NCI-H2227 treated with DMSO at 0.1 percent for 48 hours (cell line): ENCODE measurements at places on chromosomes 5 and 9.

DNA sequence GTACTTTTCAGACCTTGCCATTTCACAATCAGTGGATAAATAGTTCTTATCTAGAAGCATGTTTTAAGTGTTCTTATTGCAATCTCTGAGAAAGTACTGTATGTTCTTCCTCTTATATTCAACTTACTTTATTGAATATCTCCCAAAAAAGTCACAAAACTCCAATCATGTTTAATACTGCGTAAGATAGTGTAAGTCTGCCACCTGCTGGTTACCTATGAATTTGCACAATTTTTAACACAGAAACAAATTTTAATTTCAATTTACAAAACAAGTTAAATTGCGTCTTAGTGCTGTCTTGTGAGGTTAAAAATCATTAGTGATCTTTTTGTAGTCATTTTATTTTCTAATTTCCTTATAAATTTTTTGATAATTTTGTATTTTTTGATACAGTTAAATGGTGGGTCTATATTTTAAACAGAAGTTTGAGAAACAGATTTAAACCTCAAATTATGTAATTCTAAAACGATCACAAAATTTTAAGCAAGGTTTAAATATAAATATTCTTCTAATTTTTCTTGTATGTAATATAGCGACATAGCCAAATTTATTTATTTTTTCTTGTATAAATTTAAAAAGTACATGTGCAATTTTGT lies 115.8 kb downstream of the EMB start:
- DNase-seq = no peak

DNA sequence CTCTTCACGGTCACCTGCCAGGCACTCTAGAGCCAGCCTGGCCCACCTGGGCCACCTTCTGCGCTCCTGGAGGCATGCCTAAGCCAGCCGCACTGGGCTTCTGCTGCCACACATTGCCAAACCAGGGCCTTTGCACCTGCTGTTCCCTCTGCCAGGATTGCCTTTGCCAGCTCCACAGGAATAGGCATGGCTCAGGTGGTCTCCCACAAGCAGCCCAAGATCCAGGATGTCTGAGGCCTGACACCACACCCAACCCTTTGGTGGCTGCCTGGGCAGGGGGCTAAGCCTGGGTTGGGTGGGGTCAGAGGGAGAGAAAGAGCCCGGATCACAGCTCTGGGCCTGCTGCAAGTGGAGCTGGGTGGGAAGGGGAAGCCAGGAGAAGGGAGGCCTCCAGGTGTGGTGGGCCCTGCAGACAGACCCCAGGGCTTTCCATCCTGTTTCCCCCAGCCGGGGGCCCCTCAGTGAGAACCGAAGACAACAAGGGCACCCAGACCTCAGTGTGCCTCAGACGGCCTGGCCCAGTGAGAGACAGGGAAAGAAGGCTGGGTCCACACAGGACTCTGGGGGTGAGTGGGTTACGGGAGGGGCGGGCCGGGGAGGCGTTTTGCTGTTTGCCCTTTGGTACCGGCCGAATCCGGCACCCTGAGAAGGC lies 672 bp upstream of the SUSD3 start:
- DNase-seq = no peak

GRCh38 chr5:10036136-10036815 lies 213.4 kb downstream of the ATPSCKMT start:
- DNase-seq = no peak

DNA sequence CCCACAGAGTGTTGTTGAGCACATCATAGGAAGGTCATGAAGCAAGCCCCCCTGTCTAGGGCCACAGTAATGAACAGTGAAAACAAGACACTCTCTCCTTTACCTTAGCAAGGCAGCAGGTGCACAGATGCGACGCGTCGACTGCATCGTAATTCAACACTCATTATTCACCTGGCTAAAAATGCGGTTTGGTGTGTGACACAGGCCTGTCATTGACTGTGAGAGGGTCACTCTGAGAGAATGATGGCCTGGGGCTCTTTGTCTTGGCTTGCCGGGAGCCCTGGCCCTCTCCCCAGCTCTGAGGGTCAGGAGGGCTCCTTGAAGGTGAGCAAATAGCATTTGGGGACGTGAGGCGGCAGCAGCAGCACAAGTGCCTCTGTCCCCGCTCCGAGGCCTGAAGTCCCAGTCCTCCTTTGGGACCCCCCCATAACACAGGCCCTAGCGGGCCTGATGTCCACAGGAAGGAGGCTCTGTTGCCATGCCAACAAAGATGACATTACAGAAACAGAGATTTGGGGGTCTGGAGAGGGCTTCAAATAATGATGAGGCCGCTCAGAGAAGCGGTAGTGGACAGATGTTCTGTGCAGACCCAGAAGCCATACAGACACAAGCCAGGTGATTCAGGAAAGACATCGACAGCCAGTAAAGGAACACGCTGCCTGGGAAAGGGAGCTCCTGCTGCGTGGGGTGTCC lies 46.7 kb downstream of the SHB start:
- DNase-seq = no peak

DNA sequence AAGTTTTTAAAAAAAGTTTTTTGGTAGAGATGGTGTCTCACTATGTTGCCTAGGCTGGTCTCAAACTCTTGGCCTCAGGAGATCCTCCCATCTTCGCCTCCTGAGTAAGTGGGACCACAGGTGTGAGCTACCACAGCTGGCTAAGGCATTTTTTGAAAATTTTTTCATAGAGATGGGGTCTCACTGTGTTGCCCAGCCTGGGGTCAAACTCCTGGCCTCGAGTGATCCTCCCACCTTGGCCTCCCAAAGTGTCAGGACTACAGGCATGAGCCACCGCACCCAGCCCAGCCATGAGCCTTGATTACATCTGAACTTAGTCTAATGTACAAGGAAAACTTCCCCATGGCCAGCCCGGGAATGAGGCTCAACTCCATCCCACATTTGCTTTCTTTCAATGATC lies 77.5 kb upstream of the PCA3 start:
- no peak for DNase-seq

DNA sequence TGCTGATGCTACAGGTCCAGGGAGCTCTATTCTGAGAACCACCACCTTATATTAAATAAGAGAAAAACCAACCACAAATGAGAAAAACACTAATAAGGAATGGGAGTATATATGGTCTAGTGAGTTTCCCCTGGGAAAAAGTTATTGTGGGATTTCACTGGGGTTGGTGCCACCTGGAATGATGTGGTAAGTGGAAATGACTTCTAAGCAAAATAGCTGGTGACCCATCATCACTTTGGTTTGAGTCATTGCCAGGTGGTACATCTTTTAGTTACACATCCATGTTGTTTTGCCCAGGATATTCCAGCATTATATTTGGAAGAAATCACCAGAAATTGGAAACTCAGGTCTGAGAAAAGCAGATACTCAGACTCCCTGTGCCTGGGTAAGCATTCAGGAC lies 437.3 kb downstream of the DTWD2 start:
- no peak for DNase-seq

DNA sequence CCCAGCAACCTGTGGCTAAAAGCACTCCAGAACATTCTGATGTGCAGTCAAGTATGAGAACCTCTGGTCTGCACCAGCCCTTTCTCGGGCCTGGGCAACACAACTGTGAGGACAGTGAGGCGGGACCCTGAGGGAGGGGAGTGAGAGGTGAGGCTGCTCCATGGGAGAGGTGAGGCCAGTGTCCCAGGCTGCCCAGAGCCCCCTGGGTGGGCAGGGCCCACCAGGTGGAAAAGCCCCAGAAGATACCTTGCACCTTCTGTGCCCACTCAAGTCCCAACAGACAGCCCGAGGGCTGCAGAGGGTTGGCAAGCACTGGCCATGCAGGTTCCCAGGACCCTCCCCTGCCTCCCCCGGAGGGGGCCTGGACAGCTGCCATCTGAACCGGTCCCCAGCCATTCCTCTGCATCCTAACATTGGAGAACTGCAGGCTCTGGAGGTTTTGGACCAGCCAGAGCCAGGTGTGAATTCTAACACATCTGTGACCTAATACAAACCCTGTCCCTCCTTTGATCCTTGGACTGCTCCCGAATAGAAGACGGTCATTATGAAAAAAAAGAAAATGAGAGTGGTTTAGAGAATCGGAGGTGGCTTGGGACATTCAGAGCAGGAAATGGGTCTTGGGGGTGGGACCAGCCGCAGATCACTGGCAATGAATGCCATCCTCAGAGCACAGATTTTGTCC lies 57.0 kb downstream of the DUSP1 start:
- no peak for DNase-seq

DNA sequence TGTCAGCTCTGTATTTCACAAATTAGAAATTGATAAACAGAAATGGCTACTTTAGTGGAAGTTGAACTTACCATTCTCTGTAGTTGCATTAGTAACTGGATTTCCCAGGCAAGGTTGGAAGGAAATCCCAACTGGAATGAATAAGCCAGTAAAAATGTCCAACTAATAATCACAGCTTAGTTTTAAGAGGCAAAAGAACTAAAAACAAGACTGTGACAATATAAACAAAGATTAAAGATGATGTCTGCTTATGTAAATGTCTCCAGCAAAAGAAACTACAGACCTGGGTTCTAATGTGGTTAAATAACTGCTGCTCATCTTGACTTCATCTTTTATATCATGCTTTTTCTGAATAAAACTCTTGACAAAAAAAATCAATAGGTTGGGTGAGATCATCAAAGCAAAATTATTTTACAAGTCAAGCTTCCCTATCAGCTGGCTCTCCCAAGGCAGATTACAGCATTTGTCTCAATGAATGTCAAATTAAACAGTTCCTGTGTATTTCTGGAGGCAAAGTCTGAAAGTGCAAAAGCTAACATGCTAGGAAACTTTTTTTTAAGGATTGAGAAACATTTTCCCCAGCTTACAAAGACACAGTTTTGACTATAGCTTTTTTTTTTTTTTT lies 62.3 kb upstream of the HMHB1 start:
- no peak for DNase-seq

DNA sequence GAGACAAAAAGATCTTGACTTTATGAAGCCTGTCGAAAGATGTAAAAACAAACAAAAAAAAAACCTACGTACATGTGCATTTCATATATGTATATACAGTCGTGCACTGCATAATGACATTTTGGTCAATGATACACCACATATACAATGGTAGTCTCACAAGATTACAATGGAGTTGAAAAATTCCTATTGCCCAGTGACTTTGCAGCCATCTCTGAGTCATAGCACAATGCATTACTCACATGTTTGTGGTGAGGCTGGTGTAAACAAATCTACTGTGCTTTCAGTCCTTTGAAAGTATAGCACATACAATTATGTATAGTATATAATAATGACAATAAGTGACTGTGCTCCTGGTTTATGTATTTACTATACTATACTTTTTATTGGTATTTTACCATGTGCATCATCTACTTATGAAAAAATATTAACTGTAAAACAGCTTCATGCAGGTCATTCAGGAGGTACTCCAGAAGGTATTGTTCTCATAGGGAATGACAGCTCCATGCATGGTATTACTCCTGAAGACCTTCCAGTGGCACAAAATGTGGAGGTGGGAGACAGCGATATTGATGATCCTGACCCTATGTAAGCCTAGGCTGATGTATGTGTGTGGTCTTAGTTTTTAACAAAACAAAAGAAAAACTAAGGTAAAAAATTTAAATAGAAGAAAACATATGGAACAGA lies 73.7 kb upstream of the FST start:
- DNase-seq = no peak

DNA sequence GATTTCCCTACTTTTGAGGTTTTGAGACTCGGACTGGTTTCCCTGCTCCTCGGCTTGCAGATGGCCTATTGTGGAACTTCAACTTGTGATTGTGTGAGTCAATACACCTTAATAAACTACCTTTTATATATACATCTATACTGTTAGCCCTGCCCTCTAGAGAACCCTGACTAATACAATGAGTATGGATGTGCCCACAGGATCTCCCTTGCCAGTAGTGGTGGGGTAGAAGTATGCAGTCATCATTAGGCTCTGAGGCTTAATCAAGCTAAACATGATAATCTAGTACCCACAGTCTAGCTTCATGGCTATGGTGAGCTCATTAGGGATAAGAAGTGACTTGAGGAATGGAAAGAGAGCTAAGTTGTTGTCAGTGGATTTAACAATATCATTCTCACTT lies 412.8 kb upstream of the PTGER4 start:
- no peak for DNase-seq

DNA sequence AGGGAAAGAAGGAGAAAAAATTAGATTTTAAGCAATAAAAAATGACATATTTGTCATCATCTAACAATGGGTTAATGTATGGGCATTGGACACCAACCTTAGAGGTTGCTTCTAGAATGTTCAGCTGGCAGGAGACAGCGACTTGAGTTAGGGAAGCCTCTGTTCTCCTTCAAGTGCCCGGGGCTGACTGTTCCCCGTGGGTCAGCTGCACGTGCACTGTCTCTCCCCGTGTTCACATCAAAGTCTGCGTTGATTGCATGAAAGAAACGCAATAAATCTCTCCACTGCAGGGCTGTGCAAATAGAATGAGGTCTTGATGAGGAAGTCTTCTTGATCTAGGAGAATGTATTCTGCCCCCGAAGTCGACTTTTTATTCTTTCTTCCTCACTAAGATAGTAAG lies at the start of gene GLT6D1:
Gene GLT6D1, minus strand, starts transcription at position 345 of the 400 bp plus-strand sequence. CDS start 353 bp downstream, outside the sequence.
- no peak for DNase-seq

GRCh38 chr9:23747088-23748075 lies 78.7 kb downstream of the ELAVL2 start:
- no peak for DNase-seq

- no peak for DNase-seq
These were observed 87.7 kb downstream of the AUH start for GRCh38 chr9:91273853-91274552.

DNA sequence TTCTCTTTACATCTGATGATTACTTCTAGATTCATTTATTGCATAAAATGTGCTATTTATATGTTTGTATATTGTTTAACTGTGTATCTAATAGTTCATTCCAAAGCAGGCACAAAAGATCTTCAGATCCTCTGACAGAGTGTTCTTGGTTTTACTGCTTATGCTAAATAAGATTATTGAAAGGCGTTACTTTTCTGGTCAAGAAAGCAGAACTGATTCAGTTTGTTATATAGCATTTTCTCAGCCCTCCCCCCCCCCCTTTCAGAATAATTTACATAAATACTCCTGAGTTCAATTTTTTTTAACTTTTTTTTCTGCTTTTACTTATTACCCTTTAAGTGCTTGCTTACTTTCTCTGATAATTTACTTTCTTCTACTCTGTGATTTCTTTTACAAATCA lies 15.4 kb downstream of the CDC42SE2 start:
- no peak for DNase-seq

DNA sequence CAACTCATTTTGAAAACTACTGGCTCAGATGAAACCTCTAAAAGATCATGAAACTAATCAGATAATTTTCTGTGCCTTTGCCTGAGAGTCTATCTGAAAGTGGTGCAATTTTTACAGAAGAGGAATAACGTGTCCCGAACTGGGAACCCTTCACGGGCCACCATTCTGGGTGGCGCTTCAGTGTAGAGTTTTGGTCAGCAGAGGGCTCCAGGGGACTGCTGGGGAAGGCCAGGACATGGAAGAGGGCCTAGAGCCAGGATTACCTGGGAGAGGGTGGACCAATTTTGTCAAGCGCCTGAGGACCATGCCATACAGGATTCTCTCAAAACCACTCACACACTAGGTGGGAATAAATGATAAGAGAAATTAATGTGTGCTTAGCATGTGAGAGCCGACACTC lies 49.7 kb upstream of the PLEKHG4B start:
- DNase-seq = no peak

GRCh38 chr5:142783601-142784341 lies 13.6 kb downstream of the ARHGAP26 start:
- DNase-seq = no peak
